Omental fat pad (tissue), 4 donors: ENCODE measurements at places on chromosomes 5 and 9.

- no peak for DNase-seq
Measured at GRCh38 chr5:175246242-175246888, 197.6 kb downstream of the DRD1 start.

- no peak for DNase-seq
Measured at GRCh38 chr9:85599540-85600105, 142.1 kb downstream of the AGTPBP1 start.

GRCh38 chr5:31913808-31914207 lies 260.3 kb downstream of the GOLPH3 start:
- DNase-seq = no peak

- DNase-seq = no peak
Measured at GRCh38 chr5:128782446-128782845, 182.8 kb upstream of the SLC27A6 start.

DNA sequence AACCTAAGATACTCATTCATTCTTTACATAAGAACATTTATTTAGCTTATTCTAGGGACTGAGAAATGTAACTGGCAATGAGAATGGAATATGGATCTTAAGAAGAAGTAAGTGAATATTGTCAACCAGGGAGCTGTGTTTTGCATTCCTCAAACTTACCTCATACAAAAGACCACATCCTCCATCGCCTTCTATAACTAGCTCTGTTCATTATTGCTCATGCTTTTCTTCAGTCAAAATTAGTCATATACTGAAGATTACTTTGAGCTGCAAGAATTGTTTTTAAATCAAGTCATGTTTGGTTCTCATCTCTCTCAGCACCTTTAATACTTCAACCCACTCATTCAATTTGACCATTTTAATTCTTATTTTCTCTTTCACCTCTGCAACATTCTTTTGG lies 140.3 kb upstream of the RASA1 start:
- DNase-seq = no peak

DNA sequence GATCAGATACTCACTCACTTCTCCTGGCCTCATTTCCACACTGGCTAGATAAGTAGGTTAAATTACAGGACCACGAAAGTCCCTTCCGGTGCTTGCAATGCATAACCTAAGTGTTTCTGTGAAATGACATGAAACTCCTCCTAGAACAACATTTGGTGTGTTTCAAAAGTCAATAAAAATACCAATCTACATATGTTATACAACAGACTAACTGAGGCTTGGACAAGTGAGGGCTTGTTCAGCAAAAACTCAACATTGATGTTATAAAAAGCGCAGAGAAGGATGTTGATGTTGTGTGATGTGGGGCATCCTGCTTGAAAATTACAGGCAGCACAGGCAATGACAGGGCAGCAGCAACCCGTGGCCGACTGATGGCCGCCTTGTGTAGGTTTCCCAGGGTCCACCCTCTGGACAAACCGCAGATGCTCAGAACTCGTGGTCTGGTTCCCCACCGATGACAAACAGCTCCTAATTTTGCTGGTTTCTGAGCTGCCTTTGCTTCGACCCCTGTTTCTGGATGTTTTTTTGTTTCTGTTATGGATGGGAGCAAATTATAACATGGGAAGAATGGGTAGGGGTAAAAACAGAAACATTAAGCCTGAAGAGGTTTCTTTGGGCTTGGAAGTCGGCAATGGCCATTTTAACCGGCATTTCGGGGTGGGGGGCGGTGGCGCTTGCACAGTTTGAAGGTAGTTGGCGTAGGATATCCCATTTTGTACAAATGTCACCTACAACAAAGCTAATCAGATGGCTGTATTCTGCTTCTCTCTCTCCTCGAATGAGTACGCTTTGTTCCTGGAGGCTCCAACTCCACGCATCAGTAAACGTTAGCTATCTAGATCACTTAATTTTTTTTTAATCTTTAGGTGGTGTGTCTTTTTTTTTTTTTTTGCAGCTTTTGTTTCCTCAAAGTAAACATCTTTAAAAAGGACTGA lies 116.1 kb downstream of the PDZD2 start:
- DNase-seq = no peak

- no peak for DNase-seq
Measured at GRCh38 chr9:7316967-7317366, 482.6 kb downstream of the DMAC1 start.
